ENCODE measurements at places on chromosomes 7 and 10.

GRCh38 chr10:59561477-59562121, 148.1 kb downstream of the SLC16A9 start:
- DNase-seq, result no peak

DNA sequence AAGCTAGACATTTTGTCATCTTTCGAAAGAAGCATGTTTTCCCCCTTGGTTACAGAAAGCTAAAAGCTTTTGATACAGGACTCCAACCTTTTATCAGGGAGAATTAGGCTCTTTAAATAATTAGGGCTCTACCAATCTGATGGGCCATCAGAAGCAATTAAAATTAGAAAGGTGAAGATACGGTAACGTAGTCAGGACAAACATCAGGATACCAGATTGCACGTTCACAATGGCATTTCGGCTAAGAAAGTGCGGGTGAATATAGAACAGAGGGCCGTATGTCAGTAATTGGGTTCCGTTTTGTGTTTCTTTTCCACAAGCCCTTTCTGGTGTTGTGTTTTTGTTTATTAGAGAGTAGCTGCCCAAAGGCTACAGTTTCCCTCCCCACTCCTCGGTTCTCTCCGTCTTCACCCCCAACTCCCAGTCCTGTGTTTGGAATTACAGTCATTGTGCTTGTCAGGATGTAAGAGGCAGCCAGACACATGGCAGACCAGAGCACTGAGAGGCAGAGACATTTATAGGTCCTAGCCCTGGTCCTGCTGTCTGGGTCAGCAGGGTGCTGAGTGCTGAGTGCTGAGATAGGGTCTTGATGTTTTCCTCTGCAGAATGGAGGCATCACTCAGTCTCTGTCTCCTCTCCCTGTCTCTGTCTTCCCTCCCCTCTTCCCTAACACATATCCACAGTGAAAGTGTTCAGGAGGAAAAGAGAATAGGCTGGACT, 5.5 kb downstream of the PFKP start:
- DNase-seq, result peak; percentile 37

DNA sequence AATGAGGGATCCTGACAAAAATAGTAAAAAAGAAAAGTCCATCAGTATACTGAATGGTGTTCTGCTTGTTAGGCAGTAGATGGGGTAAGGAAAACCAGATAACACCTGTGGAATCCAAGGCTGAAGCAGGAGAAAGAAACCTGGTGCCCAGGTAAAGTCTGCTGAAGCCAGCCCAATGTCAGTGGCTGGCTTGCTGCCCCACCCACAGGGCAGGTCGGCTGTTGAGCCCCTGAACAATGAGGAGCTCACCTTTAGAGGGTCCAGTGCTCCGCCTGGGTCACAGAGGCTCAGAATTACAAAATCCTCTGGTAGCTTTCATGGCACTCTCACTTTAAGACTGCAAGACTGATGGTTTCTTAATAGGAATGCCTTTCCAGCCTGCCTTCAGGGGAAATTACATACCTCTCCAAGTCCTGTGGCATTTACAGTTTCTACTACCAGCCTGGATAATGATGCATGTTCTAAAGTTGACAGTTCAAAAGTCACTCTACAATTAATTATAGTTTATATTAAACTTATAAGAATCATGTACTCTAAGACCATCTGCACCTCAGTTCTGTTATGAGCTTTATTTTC, 23.8 kb downstream of the DHX32 start:
- DNase-seq, result peak; percentile 22

GRCh38 chr10:120016906-120017305, 124.4 kb downstream of the SEC23IP start:
- DNase-seq, result no peak

DNA sequence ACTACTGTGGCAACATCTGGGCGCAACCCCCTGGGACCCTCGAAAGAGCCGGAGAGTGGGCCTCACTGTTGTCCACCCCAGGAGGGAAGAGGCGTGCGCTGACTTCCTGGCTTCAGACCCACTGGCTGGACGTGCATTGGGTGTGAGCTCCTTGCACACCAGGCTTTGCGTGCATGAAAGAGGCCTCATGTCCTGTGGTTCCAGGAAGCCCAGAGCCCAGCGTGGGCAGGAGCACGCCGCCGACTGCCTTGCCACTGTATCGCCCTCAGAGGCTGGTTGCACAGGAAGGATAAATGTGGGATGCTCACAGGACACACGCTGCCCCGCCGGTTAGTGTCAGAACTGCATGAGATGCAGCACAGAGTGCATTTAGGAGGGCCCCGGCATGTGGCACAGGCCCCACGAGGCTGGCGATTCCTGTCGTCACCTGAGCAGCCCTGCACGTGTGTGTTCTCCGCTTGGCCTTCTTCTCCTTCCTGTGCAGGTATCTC, 8.5 kb upstream of the JAKMIP3 start:
- no peak for DNase-seq

GRCh38 chr7:137209151-137209817, 134.2 kb downstream of the PTN start:
- DNase-seq, result no peak

DNA sequence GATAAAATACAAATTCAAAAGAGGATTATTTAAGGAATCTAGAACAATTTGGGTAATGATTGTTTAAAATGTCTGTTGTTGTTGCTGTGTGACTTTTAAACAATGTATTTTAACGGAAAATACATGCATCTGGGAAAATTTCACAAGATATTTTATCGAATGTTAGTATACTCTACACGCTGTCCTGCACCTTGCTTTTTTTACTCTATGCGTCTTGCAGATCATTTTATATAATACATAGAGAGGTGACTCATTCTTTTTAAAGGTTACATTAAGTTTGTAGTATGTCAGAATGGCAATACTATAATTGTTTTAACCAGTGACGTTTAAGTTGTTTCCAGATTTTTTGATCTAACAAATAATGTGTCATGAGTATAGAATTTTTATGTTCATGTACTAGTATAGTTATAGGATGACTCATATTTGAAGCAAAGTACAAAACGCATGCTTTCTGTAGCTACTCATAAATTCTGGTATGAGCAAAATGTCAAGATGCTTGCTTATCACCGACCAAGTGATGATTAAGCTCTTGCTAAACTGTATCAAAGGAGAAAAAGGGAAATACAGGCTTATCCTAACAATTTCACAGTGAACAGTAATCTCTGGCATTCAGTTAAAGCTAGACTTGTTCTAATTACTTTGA, 4.9 kb downstream of the DKK1 start:
- no peak for DNase-seq

DNA sequence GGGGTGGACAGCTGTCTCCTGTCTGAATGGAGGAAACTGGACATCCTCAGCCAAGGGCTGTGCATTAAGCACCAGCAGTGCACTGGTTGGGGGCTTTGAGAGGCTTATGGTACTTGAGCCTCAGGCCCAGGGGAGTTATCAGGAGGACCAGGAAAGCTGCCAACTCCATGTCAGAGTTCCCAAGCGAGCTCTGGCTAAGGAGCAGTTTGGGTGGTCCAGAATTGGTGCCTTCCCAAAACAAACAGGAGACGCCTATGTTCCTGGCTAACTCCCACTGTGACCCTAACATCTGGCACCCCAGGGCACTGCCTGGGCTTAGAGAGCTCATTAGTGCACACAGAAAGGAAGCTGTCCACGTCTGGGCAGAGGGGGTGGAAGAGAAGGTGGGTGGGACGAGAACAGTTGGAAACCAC, 408.6 kb upstream of the NPVF start:
- DNase-seq, result no peak

DNA sequence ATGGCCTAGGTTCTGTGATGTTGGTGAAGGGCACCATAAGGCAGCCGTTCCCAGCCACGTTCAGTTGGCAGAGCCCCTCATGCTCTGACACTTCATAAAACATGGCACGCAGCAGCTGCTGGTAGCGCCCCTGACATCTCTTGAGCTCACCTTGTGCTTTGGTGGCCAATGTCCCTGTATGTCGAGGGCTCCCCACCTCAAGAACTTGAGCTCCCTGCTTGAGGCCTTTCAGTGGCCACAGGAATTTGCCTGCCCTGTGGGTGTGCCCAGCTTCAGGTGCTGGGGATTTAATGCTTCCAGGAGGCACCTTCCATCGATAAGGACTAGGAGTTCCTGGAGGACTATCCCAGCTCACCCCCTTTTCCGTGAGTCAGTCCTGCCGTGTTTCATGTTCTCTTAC, 9.5 kb upstream of the ZNF32 start:
- no peak for DNase-seq

DNA sequence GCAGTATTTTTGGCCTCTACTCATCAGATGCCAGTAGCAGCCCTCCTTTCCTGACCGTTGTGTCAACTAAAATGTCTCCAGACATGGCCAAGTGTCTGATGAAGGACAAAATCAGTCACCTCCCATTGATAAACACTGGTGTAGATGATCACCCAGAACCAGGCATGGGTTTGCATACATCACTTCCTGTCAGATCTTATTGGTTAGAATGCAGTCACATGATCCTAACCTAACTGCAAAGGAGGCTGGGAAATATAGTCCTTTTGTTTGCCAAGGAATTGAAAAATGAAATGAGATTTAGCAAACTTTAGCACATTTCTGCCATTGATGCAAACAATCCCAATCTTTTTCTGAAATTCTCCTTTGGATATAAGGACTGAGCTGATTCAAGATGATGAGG, 141.4 kb downstream of the BUB3 start:
- no peak for DNase-seq

GRCh38 chr10:99682032-99682431, 22.7 kb downstream of the ENTPD7 start:
- no peak for DNase-seq

All from ELF-1 (cell line).